ENCODE measurements at places on chromosomes 5 and 9.

DNA sequence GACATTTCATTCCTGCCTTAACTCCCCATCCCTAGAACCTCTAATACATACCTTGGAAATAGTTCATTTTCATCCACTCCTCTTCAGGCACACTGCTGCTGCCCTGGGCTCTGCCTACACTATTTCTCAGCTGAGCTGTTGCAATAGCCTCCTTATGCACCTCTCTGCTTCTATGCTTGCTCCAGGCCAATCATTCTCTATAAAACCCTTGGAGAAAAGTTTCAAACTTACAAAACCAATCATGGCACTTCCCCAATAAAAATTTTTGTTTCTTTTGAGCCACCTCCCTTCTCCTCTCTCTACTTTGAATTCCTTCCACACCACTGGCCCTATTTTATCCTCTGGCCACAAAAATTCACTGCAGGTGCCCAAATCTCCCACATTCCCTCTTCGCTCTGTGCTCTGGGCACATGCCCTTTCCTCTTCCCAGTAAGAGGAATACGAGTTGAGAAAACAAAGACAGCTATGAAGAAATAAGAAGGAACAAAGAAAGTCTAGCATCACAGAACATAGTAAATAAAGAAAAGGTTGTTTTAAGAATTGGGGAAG lies 301.4 kb downstream of the ELAVL2 start:
- no peak for DNase-seq

GRCh38 chr5:135079099-135079681 lies 45.2 kb upstream of the PITX1 start:
- DNase-seq: no peak

DNA sequence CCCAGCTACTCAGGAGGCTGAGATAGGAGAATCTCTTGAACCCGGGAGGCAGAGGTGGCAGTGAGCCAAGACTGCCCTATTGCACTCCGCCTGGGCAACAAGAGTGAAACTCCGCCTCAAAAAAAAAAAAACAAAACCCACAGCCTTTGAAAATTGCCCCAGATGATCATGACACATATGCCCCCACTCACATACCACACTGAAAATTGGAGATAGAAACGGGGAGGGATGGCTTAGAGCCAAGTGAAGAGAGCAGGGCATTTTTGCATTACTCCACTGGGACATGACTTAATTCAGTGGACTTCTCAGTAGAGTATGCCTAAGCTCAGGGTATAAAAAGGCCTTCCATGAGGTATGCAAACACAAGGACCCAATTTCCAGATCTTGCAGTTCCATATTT lies 309.3 kb downstream of the BNC2 start:
- peak; percentile 28 for DNase-seq

- no peak for DNase-seq
Observed at GRCh38 chr5:14223372-14223771, 80.2 kb downstream of the TRIO start.

GRCh38 chr5:51095486-51095885 lies 287.8 kb upstream of the ISL1 start:
- no peak for DNase-seq

- no peak for DNase-seq
Observed at GRCh38 chr9:125391704-125392103, 130.1 kb downstream of the GAPVD1 start.

DNA sequence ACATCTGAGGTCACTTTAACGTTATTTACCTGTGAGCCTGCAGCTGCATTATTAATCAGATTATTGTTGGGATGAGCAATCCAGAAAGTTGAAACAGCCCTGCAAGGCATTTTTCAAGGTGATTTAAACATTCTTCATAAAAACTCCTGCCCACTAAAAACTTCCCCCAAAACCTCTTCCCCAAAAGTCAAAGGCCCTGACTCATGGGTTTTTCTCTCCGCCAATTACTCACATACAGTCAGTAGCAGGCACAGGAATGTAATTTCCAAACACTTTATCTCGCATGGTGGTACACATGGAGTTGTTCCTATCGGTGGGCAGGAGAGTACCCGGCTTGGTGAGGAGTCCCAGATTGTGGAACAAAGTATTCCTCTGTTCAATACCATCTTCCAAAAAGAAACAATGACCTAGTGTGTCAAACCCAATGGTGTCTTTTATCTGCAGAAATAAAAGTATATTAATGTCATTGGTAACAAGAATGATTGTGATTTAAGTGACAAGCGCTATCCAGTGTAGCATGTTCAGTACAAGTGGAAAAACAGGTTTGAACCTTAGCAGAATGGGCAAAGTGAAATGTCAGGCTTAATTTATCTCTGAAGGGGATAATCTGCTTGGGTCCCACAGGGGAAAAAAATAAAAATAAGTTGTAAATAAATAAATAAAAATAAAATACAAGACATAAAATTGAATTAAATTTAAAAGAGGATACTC lies 38.3 kb downstream of the CEMIP2 start:
- DNase-seq: no peak

GRCh38 chr5:110258460-110259216 lies 467.8 kb downstream of the TMEM232 start:
- DNase-seq: peak; percentile 38

- DNase-seq: no peak
Observed at GRCh38 chr5:79850316-79850822, 140.7 kb downstream of the MTX3 start.

- peak; percentile 96 for DNase-seq
Observed at GRCh38 chr5:111735583-111736270, 21.3 kb downstream of the NREP start.

DNA sequence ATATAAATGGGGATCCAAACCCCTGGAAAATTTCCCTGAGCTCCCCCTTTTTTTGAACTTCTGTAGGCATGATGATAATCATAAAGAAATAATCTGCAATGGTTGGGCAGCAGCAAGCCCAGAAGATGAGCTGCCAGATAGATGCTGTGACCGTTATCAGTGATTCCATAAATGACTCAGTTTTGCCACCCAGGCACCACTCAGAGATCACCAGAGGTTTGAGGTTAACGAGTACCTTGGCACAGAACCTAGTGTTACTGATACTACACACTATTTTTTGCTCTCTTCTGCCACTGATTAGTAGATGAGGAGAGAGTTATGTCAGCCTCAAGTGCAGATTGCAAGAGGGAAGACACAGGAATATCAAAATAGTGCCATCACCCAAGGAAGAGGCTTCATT lies 199.3 kb upstream of the PTGER4 start:
- no peak for DNase-seq

DNA sequence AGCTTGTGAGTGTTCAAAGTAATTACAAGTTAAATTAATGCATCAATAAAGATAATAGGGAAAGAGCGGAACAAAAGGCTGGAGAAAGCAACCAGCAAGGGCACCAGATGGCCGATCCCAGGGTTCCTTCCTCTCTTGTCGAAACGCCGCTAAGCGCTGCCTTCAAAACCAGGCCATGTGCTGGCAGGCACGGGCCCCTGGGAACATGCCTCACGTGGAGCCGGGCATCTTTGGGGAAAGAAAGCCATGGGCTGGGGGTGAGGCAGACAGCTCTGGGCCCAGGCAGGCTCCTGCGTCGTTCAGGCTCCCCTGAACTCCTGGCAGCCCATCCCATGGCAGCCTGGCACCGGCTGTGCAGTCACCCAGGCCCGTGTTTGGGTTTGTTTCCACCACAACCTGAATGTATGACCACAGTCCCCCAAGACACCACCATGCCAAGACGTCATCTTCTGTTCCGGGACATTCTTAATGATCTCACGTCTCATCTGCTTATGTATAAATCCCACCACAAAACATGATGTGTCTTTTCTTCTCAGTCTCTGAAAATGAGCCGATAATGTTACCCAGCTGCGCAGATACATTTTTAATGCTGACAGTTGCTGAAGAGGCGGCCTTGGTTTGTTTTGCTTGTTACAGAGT lies 110.4 kb upstream of the SARDH start:
- DNase-seq: no peak

DNA sequence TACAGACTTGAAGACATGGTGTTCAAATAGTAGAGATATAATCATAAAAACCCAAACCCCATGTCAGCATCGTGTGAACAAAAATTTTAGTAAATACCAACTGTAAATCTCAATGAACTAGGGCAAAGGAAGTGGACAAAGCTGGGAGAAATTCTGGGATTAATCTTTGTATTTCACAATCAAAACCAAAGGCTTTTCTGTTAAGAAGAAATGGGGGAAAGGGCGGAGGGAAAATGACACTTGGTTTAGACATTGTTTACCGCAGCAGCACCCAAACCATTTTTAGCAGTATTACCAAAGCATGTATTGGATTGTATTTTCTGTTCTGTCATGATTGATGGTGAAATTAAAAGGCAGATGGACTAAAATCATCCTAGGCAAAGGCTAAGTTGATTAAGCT lies 134.2 kb upstream of the PRSS3 start:
- no peak for DNase-seq
